Thoracic aorta endothelial cell (primary cell): ENCODE measurements at places on chromosomes 11 and 22. TPM values are rescaled to one million over a fixed set of nuclear protein-coding genes. Genes with fewer than 3 reads are reported as not detected.

OTOG gene
- total RNA-seq = not detected in 2 replicates

ARFIP2 gene
- 46.3 and 51.5 TPM in 2 replicates for total RNA-seq

FBXO3 gene
- total RNA-seq = 31.8 and 45.3 TPM in 2 replicates

GLYAT gene
- not detected in 2 replicates for total RNA-seq

NCR3LG1 gene
- total RNA-seq = 25.0 and 38.1 TPM in 2 replicates

FLRT1 gene
- not detected in 2 replicates for total RNA-seq
